ENCODE measurements at places on chromosomes 6 and 20.

DNA sequence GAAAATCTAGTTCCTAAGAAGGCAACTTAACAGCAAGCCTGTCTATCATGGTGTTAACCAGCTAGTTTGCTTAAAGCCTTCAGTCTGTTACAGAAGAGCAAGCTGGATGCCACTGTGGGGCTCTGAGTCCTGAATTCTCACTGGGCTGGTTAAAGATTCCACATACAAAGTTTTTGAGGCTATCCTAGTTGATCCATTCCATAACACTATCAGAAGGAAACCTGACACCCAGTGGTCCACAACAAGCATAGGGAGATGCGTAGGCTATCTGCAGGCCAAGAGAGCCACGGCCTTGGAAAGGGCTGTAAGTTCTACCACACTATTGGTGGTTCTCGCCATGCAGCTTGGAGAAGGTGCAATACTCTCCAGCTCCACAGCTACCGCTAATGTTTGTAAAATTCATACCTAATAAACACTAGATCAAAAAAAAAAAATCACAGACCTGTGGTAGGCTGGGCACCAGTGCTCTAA is 420 bp upstream of the MCCD1 start:
- DNase-seq: no peak

- no peak for DNase-seq
Observed at GRCh38 chr6:11804701-11805100, 26.1 kb upstream of the ADTRP start.

DNA sequence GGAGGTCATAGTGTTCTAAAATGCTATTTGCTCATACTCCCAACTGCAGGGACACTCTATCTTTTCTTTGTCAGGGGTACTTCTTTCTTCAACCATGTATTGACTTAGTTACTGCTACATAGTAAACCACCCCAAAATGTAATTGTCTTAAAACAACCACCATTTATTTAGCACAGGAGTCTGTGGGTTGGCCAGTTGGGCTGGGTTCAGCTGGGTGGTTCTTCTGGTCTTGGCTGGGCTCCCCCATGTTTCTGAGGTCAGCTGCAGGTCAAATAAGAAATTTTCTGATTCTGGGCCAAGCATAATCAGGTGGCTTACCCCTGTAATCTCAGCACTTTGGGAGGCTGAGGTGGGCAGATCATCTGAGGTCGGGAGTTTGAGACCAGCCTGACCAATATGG is 220.0 kb upstream of the BTBD3 start:
- DNase-seq: no peak

GRCh38 chr20:21173485-21173884 is 47.6 kb downstream of the KIZ start:
- no peak for DNase-seq

DNA sequence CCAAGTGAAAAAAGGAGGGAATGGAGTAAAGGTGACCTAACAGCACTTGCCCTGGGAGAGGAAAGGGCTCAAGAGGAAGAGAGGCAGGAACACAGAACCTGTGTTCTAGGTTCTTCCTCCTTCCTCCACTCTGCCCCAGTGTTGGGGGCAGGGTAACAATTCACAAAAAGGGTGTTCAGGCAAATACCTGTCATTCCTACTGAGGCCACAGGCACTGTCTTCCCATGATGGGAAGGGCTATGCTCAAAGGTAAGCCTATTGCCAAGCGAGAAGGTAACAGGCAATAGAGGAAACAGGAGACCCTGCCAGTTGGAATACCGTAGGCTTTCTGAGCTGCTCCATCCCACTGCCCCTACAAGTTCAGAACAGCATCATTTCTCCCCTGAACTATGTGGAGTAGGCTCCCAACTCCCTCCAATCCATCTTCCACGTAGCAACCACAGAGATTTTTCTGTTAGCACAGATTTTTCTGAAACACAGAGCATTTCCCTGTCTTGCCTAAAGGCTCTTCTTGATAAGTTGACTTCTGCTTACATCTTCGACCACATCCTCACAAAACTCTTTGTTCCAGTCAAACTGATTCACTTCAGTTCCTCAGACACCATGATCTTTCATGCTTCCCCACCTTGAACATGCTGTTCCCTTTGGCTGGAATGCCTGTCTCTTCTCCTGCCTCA is 2.7 kb downstream of the AGPAT1 start:
- DNase-seq: no peak

DNA sequence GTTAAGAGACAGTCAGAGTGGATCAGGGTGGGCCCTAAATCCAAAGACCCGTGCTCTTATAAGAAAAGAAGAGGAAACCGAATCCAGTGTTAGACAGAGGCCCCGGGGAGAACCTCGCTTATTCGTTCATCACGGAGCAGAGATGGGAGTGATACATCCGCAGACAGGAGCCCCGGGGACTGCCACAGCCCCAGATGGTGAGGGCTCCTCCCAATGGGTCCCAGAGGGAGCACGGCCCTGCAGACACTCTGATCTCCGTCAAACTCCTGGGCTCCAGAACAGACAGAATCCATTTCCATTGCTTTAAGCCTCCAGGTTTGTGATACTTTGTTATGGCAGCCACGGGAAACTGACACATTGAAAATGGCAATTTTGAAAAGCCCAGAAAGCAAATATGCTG is 47.0 kb downstream of the CDH4 start:
- no peak for DNase-seq

DNA sequence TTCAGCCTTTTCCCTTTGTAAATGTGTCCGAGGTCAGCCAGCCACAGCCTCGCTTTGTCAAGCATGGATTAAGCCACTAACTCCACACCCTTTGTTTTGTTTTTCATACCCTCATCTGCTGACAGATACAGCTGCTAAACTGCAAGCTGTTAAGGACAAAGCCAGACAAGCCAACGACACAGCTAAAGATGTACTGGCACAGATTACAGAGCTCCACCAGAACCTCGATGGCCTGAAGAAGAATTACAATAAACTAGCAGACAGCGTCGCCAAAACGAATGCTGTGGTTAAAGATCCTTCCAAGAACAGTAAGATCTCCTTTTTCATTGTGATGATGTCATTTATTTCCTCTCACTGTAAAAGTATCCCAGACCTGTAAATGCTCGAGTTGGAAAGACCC is 269.3 kb downstream of the ARHGAP18 start:
- DNase-seq: no peak

GRCh38 chr6:19219931-19220330 is 617.2 kb upstream of the ID4 start:
- no peak for DNase-seq

- no peak for DNase-seq
Observed at GRCh38 chr20:5190444-5190843, 63.6 kb downstream of the CDS2 start.

DNA sequence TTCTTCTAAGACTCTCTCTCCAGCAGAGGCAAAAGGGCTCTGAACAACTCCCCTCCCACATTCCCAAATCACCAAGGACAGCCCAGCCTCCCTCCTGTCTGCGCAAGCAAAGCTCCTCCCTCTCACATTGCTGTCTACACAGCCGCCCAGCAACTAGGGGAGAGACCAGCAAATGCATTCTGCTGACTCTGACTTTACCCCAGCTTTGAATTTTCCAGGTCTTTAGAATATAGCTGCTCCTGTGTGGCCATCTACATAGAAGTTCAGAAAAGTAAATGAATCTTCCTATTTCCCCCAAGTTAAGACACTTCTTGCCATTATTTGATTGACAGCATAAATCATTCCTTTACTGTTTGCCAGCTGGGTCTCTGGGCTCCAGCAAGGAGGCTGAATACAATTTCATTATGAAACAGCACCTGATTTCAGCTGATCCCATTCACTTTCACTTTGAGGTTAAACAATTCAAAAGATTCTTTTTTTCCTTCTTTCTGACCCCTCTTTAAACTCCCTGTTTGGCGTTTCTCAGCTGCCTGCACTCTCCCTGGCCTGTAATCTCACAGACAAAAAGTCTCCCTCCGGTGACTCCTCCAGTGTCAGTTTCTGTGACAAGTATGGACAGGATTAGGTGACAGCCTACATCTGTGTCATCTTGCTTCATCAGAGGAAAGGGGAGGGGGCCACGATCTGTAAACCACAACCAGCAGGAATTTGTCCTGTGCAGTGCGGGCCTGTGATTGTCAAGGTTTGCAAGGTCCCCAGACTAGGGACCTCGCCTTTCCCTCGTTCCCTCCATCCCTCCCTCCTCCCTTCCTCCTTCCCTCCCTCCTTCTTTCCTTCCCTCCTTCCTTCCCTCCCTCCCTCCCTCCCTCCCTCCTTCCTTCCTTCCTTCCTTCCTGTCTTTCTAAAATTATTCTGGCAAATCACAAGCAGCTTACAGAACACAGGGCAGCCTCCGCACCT is 205.6 kb upstream of the RIN2 start:
- DNase-seq: no peak

- DNase-seq: no peak
Observed at GRCh38 chr6:36756786-36757185, 59.2 kb downstream of the RAB44 start.

DNA sequence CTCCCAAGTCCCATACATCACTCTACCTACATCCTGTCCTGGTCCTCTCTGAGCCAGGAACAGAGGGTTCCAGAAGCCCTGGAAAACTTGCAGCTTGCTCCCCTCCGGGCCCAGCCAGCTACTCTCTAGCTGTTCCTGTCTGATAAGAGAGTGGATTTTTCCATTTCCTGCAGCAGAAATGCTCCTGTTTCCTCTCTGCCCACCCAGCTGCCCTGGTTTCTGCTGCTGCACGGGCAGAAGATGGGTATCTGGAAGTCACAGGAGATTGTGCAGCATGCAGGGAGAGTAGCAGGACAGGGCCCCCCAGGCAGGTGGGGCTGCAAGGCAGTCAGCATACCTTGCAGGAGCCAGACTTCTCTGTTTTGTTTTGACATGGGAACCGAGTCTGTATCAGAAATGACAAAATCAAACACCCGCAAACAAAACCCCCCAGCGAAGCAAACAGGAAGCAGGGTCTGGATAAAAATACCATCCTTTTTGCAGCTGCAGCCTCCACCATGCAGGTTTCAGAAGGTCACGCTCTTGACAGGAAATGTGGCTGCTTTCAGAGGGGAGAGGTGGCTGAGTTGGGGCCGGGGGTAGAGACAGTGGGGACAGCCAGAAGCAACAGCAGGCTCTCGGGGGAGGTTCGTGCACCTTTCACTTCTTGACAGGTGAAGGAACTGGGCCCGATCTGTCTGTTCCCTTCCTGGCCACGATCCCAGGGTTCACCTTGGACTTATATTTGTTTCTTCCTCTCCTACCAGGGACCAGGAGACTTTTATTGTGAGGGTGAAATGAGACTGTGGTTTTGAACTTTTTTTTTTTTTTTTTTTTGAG is 50.8 kb upstream of the FAM83D start:
- no peak for DNase-seq

DNA sequence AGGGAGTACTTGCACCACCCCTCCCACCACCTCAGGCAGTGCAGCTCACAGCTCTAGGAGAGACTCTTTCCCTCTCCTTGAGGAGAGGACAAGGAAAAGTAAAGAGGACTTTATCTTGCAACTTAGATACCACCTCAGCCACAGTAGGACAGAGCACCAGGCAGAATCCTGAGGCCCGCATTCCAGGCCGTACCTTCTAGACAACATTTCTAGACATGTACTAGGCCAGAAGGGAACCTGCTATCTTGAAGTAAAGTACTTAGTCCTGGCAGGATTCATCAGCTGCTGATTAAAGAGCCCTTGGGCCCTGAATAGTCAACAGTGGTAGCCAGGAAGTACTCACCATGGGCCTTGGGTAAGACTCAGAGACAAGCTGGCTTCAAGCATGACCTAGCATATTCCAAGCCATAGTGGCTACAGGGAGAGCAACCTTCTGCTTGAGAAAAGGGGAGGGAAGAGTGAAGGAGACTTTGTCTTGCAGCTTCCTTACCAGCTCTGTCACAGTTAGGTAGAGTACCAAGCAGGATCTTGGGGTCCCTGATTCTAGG is 384.4 kb upstream of the RNF217 start:
- DNase-seq: no peak

GRCh38 chr6:41469156-41470028 is 76.8 kb upstream of the FOXP4 start:
- DNase-seq: no peak

- no peak for DNase-seq
Observed at GRCh38 chr20:57562541-57563465, 1.9 kb downstream of the PCK1 start.

DNA sequence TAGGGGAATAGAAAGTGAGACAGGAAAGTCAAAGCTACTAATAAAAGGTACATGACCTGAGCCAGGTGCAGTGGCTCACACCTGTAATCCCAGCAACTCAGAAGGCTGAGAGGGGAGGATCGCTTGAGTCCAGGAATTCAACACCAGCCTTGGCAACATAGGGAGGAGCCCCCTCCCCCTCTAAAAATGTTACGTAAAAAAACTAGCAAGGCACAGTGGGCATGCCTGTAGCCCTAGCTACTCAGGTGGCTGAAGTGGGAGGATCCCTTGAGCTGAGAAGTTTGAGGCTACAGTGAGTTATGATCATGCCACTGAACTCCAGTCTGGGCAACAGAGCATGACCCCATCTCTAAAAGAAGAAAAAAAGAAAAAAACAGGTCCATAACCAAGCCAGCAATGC is 186.1 kb upstream of the RIN2 start:
- DNase-seq: no peak

- DNase-seq: no peak
Observed at GRCh38 chr6:120395330-120395729, 939.0 kb downstream of the TBC1D32 start.

DNA sequence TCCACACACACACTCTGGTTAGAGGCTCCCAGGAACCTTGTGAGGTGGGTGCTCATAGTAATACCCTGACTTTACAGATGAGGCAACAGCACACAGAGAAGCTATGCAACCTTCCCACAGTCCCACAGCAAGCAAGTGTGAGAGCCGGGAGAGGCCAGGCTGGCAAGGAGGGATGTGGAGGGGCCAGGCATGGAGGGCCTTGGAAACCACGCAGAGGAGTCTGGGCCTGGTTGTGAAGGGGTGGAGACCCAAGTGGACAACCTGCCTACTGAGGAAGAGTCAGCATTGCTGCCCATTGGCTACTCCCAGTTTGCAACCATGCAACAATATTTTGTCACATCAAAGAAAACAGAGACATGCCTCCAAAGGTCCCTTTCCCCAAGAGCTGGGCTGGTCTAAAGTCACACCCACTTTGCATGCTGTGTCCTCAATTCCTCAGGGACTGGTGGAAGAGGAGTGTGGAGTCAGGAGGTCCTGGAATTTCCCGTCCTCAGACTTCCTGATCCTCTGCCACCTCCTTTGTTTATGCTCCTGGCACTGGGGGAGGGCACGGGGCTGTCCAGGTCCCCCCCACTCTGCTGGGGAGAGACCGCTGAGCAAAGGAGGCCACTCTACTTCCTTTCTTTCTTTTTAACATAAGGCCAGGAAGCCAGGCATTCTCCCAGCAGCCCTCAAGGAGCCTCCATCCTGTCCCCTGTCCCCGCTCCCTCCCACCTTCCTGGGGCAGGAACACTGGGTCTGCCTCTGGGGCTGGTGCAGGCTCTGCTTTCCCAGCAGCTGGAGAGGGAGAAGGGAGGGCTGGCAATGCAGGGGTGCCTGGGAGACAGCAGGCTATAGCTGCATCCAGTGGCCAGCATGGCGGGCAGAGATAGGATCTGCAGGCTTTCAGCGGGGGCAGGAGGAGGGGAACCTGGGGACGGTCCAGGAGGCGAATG is 68.3 kb downstream of the NOL4L start:
- DNase-seq: no peak

DNA sequence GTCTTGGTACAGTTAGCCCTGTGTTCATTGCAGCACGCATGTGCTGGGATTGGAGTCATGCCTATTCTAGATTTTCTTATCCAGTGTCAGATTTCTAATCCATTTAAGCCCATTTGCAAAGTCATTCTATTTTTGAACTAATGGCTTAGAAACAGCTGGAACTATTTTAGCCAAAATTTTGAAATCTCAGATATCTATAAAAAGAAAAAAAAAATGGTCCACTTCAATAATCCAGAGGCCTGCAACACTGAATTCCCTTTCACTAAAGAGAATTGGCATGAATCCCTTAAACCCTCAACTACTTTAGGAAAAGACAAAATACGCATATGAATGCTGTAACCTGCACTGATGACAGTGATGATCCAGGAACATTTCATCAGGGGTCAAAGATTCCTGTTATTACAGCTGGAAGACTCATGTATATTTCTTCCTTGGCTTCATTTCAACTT is 1.5 kb downstream of the COL21A1 start:
- no peak for DNase-seq

Data from SIG-M5 (cell line).